ENCODE measurements at places on chromosomes 5 and 9. TPM values are rescaled to one million over a fixed set of nuclear protein-coding genes. Genes with fewer than 3 reads are reported as not detected.

The SLC46A2 gene
- total RNA-seq, result not detected

The CDH18 gene
- 1.3 TPM for total RNA-seq

The PCDHGA9 gene
- 1.4 TPM for total RNA-seq

The ZDHHC11 gene
- total RNA-seq, result 1.3 TPM

The DOCK8 gene
- total RNA-seq, result 0.24 TPM

The GPX3 gene
- total RNA-seq, result 35.0 TPM

The HRH2 gene
- total RNA-seq, result not detected
